ENCODE measurements at places on chromosomes 4 and X. TPM values are rescaled to one million over a fixed set of nuclear protein-coding genes. Genes with fewer than 3 reads are reported as not detected.
A peak's percentile ranks its signal among the peaks of the same experiment; 100 is the strongest.

GRCh38 chrX:18353931-18354368, 538 bp downstream of the SCML2 start:
- DNase-seq, result no peak

DNA sequence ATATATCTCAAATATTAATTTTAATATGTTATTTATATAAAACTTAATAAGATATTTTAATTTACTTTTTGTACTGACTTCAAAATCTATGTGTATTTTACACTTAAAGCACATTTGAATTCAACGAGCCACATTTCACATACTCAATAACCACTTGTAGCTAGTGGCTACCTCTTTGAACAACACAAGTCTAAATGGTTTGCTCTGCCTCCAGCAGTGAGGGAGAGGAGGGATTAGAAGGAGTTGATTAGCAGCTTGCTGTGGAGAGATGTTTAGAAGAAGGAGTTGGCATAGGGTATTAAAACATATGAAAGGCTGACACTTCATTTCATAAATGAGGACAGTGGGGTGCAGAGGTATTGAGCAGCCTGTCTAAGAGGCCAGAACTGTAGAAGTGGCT, 124.0 kb downstream of the ARHGAP24 start:
- DNase-seq, result no peak

GRCh38 chr4:26410385-26411293, 79.6 kb downstream of the CCKAR start:
- no peak for DNase-seq

- DNase-seq, result no peak
These were observed 33.5 kb downstream of the SGMS2 start for GRCh38 chr4:107858158-107858742.

RAP2C gene
- 33.2 TPM for total RNA-seq

GRCh38 chrX:77899081-77899828, at the start of gene COX7B:
Gene COX7B (plus strand): TSS chrX:77899468. CDS start chrX:77899554, 86 bp downstream.
- DNase-seq, result peak; percentile 80

DNA sequence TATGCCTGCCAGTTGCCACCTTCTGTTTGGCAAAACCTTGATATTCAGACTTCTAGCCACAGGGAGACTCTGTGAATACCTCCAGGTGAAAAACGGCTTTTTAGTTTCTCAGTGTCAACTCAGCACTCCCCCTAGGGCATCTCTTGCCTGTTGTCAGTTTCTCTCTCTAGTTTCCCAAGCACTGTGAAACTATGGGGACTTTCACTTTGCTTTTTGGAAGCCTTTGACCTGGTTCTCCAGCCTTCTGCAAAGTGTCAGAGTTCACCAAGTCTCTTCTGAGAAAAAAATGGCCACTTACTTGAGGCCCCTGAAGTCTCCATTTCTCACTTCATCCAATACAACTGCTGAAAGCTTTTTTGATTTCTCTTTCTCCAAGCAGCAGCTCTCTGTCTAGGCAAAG, 521.5 kb downstream of the INPP4B start:
- DNase-seq, result no peak

DNA sequence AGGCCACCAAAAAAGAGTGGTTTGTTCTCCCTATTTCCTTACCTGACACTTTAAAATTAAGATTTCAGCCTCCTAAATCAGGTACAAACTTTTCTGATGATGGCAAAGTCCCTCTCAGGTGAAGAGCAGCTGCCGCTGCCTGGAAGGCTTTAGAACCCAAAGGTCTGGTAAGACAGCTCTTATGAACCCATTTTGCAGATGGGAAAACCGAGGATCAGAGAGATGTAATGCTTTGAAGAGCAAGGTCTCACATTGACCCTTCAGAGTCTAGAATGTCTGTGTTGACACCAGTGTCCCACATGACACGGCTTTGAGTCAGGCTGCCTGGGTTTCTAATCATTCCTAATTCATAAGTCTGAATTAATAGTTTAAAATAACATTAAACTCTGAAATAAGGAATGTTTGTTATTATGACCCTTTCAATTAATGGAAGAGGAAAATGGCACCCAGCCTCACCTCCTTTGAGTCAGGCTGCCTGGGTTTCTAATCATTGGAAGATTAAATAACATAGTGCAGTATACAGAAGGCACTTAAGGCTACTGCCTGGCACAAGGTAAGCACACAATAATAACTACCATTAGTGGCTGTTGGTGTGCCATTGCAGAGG, 27.9 kb upstream of the KIAA0232 start:
- no peak for DNase-seq

DNA sequence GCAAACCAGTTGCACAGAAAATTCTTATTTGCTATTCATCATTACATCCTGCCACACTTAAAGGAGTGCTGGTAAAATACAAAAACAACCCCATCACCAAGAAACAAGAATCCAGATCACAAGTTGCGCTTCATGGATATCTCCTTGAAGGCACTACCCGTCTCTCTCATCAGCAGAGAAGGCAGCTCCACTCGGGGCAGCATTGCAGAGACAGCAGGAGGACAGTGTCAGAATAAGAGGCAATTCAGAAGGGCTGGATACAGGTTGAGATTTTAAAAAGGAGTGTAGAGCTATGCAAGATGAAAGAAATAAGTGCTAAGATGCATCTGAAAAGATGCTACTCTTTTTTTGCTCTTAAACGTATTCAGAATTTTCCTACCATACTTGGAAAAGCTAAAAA, 71.4 kb downstream of the LDB2 start:
- DNase-seq, result no peak

FGFBP2 gene
- total RNA-seq, result 3.5 TPM

- no peak for DNase-seq
These were observed 754.0 kb upstream of the SLIT2 start for GRCh38 chr4:19497705-19498104.

- peak; percentile 38 for DNase-seq
These were observed 120.8 kb upstream of the PJA1 start for GRCh38 chrX:69285881-69286564.

VCX3A gene
- not detected for total RNA-seq

DNA sequence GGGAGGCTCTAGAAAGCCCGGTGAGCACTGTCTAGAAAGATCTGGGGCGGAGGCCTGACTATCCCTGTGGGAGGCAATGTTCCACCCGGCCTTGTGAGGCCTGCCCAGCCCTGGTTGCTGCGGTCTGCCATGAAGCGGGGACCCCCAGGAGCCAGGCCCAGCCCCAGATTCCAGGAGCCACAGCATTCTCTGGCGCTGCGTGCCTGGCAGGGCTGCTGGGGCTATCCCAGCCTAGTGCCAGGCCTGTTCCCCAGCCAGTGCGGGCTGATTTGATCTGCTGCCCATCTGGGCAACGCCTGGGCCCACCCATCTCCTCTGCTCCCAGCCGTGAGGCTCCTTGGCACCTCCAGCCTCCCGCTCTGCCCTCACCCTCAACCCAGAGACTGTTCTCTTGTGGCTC, 19.6 kb downstream of the ATP2B3 start:
- no peak for DNase-seq

- DNase-seq, result no peak
These were observed 17.1 kb downstream of the RPS6KA6 start for GRCh38 chrX:84170931-84171330.

DNA sequence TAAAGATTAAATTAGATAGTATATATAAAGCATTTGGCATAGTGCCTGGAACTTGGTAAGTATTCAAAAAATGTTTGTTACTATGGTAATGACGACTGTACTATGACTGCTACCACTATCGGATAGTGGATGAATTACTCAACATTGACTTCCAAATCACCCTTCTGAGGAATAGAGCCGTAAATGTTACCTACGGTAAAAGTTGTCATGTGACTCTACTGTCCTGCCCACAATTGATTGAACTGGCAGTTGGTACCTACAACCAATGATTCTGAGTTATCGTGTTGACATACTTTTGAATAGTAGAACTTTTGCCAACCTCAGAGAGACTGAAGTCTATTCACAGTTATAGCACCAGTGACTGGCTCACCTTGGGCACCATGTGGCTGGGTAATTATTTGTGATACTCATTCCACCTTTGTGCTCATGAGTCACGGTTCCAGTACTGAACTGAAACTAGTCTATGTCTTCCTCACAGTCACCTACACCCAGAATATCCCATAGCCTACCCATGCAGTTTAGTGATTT, 185.5 kb upstream of the PITX2 start:
- no peak for DNase-seq

GRCh38 chr4:87377816-87378215, 13.2 kb downstream of the HSD17B11 start:
- DNase-seq, result no peak

TBX22 gene
- not detected for total RNA-seq

- no peak for DNase-seq
These were observed 558.2 kb downstream of the ZNF674 start for GRCh38 chrX:45986971-45987370.

GRCh38 chr4:126894963-126895362, 737.8 kb upstream of the INTU start:
- no peak for DNase-seq

TAF7L gene
- total RNA-seq, result not detected

GRCh38 chr4:57044279-57044678, 65.6 kb downstream of the POLR2B start:
- no peak for DNase-seq

DNA sequence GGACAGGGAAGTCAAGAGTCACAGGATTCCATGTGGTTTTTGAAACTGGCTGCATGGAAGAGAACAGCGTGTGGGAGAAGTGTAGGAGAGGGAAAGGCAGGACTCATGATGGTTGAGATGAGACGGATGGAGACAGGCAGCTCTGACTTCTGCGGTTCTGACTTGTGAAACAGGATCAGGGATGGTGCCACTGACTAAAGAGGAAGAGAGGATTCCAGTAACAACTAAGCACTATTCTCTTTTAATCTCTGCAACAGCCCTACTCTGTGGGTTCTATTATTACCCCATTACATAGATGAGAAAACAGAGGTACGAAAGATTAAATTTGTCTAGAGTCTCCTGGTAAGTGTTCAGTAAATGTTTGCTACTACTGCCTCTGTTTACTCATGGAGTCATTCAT, 156.3 kb downstream of the CBR4 start:
- no peak for DNase-seq

IL2RG gene
- total RNA-seq, result 312 TPM

ARAP2 gene
- total RNA-seq, result 49.7 TPM

- DNase-seq, result no peak
These were observed 183.8 kb downstream of the COL25A1 start for GRCh38 chr4:109118635-109119034.

GRCh38 chrX:106626789-106627188, 15.0 kb downstream of the RADX start:
- no peak for DNase-seq

DNA sequence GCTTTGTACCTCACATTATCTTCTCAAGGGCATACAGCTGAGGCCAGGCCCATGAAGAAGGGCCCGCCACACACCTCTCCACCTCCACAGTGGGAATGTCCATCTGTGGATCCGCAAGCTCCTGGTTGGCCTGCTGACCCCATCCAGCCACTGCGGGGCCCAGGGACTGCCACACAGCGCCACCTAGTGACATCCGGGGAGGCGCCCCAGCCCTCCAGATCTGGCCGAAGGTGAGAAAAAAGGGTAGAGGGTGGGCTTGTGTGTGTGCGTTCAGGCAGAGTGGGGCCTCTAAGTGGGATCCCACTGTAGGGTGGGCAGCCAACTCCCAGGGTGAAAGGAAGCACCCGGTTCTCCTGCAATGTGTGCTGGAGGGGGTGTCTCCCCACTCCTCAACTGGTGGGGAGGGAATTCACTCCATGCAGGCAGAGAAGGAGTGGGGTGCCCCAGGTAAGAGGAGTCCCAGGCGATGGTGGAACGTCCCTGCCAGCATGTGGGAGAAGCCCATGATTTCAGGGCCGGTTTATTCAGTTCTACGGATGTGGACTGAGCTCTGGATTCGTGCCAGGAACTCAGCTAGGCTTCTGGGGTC, 117.3 kb downstream of the ENPP6 start:
- no peak for DNase-seq

SLAIN2 gene
- total RNA-seq, result 72.2 TPM

GRCh38 chr4:92104506-92104905, 199.3 kb upstream of the GRID2 start:
- DNase-seq, result no peak

GRCh38 chr4:6093671-6094070, 75.4 kb upstream of the C4orf50 start:
- DNase-seq, result no peak

GRCh38 chr4:152014280-152014679, 253.5 kb upstream of the GATB start:
- peak; percentile 54 for DNase-seq

NOX1 gene
- not detected for total RNA-seq

ASB12 gene
- not detected for total RNA-seq

- DNase-seq, result no peak
These were observed 46.6 kb downstream of the CXorf58 start for GRCh38 chrX:23954396-23954795.

GRCh38 chrX:68892651-68893050, 63.8 kb downstream of the EFNB1 start:
- DNase-seq, result no peak

- DNase-seq, result no peak
These were observed 1.1 kb upstream of the RAB40A start for GRCh38 chrX:103520386-103520785.

- peak; percentile 87 for DNase-seq
These were observed at the start of gene ACSL1 for GRCh38 chr4:184825896-184826690. Gene ACSL1 (minus strand): TSS chr4:184825968. CDS start chr4:184803514, 22,454 bp downstream.

- no peak for DNase-seq
These were observed 22.7 kb downstream of the PSAPL1 start for GRCh38 chr4:7411896-7412553.

- DNase-seq, result no peak
These were observed 103.1 kb upstream of the TEX13D start for GRCh38 chrX:124229374-124229773.

- peak; percentile 40 for DNase-seq
These were observed 605 bp downstream of the ANXA5 start for GRCh38 chr4:121696170-121696580.

DNA sequence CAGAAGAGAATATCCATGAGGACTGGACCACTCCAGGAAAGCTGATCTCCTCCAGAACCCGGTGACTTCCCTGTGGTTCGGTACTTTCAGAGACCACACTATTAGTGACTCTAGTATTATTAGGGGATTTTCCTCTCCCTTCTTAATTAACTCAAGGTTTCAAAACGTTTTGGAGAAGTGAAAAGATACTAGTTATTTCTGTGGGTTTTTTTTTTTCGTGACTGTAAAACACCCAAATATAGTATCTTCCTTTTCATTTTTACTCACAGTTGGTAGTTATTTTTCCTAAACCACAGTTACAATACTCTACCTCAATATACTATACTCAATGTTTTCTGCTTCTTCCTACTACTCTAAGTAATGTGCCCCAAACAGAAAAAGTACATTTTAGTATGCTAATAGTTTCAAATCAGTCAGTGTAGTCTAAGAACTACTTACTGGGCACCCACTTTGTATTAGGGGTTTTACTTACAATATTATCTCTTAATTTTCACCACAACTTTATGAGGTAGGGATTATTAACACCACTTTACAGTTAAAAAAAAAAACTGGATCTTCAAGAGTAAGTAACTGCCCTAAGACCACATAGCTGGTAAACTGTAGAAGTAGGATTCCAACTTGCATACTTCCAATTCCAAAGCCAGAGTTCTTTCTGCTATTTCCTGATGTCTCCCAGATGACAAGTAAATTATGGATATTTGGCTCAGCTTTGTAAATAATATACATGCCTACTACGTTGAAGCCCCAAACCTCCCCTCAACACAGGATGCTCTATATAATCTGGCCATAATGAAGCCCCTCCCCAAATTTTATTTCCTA, 45.0 kb downstream of the SLC9A7 start:
- no peak for DNase-seq

TLL1 gene
- not detected for total RNA-seq
